ENCODE measurements at places on chromosomes 2 and 18.

DNA sequence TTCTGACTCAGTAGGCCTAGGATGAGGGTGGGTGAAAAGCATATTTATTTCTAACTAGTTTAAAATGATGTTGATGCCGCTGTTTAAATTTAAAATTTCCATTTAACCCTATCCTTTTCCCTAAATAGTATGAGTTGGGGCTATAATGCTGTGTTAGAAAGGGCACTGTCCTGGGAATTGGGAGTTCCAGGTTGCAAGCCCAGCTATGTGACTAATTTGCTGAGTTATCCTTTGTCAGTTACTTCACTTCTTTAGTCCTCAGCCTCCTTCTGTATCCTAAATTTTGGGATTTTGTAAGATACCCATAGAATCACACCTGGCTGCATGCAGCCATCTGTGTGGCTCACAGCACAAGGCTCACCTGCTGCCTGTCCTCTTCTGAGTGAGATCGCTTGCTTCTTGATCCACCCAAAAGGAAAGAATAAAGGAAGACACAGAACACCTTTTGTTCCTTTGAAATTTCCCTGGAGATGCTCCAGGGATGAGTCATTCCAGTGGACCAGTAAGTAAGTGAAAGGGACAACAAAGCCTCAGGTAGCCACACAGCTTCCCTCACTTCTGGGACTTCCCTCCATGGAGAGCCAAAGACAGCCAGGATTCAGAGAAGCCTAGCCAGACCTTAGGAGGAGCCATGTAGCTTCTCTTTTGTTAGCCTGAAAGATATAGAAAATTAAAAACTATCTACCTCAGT lies 97.2 kb downstream of the DTNA start:
- no peak for DNase-seq

- no peak for DNase-seq
Measured at GRCh38 chr18:3089579-3089978, 76.6 kb upstream of the LPIN2 start.

DNA sequence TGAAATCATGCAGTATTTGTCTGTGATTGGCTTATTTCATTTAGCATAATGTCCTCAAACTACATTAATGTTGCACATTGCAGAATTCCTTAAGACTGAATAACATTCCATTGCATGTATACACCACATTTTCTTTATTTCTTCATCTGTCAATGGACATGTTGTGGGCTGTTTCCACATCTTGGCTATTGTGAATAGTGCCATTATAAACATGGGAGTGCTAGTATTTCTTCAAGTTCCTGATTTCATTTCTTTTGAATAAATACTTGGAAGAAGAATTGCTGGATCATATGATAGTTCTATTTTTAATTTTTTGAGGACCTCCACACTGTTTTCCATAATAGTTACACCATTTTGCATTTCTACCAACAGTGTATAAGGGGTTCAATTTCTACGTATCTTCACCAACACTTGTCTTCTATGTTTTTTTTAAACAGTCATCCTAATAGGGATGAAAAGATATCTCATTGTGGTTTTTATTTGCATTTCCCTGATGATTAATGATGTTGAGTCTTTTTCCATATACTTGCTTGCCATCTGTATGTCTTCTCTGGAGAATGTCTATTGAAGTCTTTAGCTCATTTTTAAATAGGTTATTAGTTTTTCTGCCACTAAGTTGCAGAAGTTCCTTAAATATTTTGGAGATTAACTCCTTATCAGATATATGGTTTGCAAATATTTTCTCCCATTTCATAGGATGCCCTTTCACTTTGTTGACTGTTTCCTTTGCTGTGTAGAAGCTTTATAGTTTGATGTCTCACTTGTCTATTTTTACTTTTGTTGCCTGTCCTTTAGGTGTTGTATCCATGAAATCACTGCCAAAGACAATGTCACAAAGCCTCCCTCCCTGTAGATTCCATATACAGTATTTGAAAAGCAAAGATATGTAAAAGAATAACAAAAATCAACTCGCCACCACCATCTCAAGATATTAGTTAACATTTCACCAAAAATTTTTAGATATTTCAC lies 14.6 kb downstream of the FBXO11 start:
- DNase-seq: no peak

- no peak for DNase-seq
Measured at GRCh38 chr18:77043541-77044280, 88.9 kb downstream of the MBP start.

DNA sequence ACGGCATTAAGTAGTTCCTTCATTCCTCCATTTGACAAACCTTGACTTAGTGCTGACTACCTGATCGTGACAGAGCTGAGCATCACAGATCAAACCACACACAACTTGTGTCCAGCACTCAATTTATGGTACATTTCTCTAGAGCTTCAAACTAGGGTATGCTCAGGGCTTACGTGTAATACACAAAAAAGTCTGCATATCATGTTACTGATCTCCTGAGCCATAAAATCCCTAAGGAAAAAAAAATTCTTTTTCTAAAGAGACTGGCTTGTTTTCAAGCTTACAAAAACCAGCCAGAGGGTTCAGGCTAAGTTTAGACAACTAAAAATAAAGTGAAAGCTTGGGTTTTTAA lies 88.0 kb upstream of the ALKAL2 start:
- DNase-seq: no peak

DNA sequence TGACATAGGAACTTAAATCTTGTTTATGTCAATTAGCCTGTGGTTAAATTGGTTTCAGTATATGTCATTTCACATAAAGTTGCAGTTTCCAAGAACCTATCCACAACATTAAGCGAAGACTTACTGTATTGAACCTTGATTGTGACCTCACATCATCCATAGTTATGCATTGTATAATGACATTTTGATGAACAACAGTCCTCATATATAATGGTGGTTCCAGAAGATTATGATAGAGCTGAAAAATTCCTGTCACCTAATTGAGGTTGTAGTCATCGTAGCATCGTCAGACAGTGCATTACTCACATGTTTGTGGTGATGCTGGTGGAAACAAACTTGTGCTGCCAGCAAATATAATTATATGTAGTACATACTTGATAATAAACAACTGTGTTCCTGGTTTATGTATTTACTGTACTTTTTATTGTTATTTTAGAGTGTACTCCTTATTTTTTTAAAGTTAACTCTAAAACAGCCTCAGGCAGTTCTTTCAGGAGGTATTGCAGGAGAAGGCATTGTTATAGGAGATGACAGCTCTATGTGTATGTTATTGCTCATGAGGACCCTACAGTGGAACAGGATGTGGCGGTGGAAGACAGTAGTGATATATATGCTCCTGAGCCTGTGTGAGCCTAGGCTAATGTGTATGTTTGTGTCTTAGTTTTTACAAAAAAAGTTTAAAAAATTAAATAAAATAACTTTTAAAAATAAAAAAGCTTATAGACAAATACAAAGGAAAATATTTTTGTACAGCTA lies 56.6 kb downstream of the UBE2E3 start:
- DNase-seq: no peak

DNA sequence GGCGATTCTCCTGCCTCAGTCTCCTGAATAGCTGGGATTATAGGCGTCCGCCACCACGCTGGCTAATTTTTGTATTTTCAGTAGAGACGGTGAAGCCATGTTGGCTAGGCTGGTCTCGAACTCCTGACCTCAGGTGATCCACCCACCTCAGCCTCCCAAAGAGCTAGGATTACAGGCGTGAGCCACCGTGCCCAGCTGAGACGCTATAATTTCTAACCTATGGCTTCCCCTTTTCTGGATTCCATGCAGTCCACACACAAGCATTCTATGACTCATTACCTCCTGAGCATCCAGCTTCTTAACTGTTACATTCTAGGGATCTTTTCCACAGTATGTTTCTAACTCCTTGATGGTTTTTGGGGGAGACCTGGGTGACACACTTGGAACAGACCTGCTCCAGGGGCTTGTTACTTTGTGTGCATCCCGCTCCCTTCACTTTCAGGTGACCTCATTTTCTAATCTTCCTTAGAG lies 11.8 kb upstream of the KCMF1 start:
- no peak for DNase-seq

Data from hypothalamus (tissue), 51 donors.